Astrocyte (in vitro differentiated cells and primary cell): ENCODE measurements at places on chromosomes 7 and 10. TPM values are rescaled to one million over a fixed set of nuclear protein-coding genes. Genes with fewer than 3 reads are reported as not detected.

- DNase-seq = peak; percentile 98
Observed at GRCh38 chr10:71840177-71840957, 10.7 kb downstream of the PSAP start.

DNA sequence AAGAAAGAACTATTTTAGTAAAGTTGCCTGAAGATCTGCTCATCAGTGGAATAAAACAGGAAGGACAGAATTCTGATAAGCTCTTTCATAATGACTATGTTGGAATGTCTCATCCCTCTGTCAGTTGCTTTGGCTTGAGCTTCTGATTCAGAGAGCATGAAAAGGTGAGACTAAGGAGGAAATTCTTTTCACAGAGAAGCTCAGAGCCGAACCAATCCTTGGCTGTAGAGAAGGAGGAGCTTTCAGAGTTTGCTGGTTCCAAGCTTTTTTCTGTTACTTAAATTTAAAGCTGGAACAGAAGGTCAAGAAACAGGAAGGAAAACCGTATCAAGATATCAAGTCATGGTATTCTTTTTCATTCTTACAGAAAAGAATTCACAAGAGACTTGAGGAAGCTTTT lies 24.0 kb downstream of the GSTO2 start:
- peak; percentile 49 for DNase-seq

Gene COG5
- 53.4 and 57.1 TPM in 2 replicates for total RNA-seq

Gene THSD7A
- total RNA-seq = 1.4 and 3.5 TPM in 2 replicates

DNA sequence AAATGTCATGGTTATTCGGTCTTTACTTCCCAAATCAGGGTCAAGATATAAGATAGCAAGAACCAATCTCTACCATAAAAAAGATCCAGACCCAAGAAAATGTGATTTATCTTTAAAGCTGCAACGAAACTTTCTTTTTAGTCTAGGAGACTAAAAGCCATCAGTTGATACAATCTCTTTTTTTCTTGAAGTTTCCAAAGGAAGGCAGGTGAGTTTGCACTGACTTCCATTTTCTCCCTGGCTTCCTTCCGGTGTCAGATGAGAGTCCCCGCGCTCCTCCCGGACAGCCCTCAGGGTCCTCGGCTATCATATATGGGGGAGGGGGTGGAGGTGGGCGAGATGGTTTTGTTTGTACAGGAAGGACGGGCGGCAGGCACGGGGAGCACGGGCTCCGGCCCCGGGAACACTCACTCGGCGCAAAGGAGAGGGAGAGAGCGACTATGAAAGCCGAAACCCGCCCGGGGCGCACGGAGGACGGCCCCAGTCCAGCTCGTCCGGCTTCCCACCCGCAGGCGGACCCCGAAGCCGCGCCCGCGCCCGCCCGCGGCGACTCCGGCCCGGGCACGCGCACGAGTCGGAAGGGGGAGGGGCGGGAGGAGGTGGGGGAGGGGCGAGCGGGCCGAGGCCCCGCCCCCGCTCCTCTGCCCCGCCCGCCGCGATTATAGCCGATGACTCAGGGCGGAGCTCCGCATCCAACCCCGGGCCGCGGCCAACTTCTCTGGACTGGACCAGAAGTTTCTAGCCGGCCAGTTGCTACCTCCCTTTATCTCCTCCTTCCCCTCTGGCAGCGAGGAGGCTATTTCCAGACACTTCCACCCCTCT lies at the start of gene BAG3:
Gene BAG3, plus strand, starts transcription at position 689 of the 822 bp plus-strand sequence. CDS start 296 bp downstream, outside the sequence.
- peak; percentile 87 for DNase-seq

DNA sequence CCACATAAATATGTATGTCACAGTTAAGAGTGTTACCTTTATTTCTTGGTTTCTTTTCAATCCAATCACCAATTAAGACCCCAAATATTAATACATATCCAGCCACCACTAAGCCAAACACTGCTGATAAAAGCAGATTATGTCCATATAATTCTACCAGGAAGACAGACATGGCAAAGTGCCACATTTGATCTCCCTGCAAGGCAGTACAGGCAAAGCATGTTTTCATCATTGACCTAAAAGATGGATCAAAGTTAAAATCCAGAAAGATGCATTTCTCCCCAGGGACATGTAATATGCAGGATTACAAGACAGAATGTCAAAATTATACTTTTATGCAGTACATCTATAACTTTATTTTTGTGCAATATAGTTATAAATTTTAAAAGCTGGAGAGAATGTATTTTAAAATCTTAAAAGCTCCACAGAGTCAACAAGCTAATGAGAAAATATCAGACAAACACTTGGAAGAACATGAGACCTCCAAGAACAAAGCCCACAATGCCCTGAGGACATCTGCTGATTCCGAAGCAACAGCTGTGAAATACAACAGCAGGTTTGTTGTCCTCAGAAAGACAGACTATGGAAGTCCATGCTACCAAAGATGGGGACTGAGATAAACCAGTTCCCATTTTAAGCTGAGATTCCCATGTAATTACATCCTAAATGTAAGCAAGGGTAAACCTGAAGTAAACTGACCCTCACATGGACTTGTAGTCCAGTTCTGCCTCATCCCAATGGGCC lies 54.5 kb upstream of the TOMM7 start:
- DNase-seq = no peak

DNA sequence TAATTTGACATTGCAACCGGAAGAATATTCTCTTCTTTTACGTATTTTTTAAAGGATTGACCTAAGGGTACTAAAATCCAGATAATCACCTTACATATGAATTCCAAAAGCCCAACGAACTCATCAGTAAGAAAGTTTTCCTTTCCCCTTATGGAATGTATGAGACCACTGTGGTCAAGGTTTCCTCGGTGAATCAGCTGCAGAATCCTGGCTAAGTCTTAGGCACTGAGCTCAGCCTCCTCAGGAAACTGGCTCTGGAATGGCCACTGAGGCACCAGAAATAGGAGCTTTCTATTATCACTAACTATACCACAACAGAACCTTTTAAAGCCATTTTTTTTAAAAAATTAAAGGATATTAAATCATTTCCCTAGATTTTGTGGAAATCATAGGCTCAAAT lies 21.0 kb downstream of the SVIL start:
- peak; percentile 86 for DNase-seq

- DNase-seq = peak; percentile 1
Observed at GRCh38 chr10:5165738-5166137, 19.2 kb downstream of the AKR1C8 start.

DNA sequence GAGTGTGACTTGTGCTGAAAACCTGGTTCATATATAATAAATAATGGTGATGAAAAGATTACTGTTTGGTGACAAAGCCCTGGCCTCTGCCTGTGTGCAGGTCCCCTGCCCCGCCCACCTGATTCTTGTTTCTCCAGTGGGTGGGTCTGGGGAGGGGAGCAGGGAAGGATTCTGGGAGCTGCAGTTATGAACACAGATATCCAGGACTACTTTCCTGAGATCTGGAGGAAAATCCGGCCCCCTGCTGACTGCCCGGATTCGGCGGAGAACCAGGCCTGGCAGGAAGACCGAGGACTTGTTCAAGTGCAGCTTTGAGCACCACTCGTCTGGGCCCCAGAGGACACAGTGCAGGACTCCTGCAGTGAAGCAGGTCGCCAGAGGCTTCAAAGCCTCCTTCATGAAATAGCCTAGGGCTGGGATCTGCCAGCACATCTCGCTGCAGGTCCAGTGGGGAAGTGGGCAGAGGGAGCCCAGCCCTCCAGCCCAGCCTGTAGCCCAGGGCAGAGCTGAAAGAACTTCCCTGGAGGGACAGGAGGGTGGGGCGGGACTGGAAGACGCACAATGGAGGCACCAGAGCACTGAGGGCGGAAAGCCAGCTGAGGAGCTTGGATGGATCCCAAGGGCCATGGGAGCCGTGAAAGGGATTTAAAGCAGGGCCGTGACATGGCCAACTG lies 7.0 kb downstream of the ATP6V0E2 start:
- DNase-seq = no peak

Gene TMEM196
- not detected in 2 replicates for total RNA-seq

Gene MINDY4
- 3.8 and 4.1 TPM in 2 replicates for total RNA-seq

DNA sequence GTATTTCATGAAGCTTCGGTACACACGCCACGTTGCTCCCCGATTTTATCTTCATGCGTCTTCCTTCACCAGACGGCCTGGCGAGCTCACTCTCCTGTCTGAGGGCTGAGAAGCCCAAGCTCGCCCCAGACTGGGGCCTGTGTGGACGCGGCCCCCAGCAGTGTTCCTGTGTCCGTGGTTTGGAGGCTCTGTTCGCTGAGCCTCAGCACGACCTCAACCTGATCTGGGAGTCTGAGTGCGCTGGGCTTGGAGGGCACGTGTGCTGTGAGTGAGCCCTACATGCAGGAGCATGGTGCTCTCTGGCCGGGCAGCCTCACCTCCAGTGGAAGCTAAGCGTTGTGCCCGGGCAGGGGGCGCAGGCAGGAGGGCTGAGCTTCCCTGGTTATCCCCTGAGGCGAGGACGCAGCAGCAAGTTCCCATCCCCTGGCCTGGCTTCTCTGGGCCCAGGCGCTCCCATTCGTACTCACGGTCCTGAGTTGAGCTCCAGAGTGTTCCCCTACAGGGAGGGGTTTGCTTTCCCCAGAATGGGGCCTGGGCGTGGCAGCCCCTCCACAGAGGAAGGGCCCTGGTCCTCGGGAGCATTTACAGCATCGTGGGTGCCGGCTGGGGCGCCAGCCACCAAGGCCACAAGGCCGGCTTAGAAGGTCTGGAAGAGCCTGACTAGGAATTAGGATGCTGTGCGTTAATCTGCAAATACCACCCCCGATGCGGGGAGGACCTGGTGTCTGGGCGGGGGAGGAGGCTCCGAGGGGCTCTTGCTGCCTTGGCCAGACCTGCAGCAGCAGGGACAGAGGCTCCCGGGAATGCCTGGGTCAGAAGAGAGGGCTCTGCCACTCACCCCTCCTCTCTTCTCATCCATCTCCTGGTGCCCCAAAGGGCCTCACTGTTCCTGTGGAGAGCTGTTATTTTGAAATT lies 400.6 kb downstream of the DNAJB6 start:
- no peak for DNase-seq

DNA sequence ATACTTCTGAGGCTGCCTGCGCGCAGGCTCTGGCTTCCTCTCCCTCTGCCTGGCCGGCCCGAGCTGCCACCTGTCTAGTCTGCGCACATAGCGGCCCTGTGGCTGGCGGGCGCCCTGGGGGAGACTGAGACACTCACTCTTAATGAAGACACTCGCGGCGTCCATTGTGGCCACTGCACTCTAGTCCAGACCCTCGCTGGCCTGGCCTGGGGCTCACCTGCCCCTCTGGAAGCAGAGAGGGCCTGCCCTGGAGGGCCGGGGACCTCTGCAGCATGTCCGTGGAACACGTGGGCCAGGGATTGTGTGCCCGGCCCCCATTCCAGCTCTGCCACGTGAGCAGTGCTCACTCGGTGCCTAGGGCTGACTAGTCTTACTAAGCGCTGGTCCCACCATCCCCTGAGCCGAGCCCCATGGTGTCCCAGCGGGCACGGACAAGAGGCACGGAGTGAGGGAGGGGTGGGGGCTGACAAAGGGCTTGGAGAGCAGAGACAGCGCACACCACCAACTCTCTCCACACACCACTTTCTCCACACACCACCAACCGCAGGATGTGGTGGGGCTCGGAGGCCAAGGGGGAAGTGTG lies 149.3 kb downstream of the ELFN1 start:
- DNase-seq = no peak

Gene AEBP1
- 65.0 and 102 TPM in 2 replicates for total RNA-seq

DNA sequence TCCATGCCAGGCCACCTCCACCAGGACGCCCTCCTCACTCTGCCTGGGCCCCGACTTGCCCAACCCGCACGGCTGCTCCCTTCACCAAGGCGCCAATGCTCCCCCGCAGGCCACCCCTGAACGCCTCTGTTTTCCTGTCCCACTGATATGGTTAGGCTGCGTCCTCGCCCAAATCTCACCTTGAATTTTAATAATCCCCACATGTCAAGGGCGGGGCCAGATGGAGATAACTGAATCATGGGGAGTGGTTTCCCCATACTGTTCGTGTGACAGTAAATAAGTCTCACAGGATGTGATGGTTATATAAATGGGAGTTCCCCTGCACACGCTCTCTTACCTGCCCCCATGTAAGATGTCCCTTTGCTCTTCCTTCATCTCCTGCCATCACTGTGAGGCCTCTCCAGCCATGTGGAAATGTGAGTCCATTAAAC lies 29.8 kb downstream of the RSU1 start:
- DNase-seq = no peak

GRCh38 chr7:150778014-150778737 lies 22.0 kb downstream of the TMEM176B start:
- no peak for DNase-seq

DNA sequence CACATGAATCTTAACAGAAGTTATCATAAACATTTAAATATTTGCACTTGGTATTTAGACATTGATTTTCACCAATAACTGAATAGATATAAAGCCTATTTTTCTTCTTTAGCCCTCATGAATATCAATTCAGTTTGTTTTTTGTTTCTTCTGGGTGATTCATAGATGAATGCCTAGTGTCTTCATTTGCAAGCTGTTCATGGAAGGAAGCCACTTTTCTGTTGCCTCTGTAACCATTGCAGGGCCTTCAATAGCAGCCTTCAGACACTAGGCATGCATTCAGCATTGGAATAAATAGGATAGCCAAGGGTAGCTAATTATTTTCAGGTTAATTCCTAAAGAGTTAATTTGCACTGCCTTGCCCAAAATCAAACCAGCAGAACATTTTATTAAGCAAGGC lies 375.3 kb downstream of the DPP6 start:
- no peak for DNase-seq

GRCh38 chr10:82149674-82150073 lies 274.7 kb downstream of the NRG3 start:
- no peak for DNase-seq
